GM12891 (cell line): ENCODE measurements at places on chromosomes 12 and 14.

- DNase-seq, result no peak
These were observed 75.1 kb upstream of the ST8SIA1 start for GRCh38 chr12:22409377-22410164.

GRCh38 chr12:57461917-57462250, 2.3 kb downstream of the GLI1 start:
- DNase-seq, result no peak

GRCh38 chr12:93825931-93826555, 148.9 kb downstream of the CRADD start:
- DNase-seq, result no peak

DNA sequence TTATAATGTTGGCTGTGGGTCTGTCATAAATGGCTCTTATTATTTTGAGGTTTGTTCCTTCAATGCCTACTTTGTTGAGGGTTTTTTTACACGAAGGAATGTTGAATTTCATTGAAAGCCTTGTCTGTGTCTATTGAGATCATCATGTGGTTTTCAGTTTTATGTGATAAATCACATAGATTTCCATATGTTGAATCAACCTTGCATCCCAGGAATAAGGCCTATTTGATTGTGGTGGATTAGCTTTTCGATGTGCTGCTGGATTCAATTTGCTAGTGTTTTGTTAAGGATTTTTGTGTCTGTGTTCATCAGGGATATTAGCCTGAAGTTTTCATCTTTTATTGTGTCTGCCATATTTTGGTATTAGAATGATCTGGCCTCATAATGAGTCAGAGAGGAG, 27.6 kb downstream of the SLC2A13 start:
- no peak for DNase-seq

DNA sequence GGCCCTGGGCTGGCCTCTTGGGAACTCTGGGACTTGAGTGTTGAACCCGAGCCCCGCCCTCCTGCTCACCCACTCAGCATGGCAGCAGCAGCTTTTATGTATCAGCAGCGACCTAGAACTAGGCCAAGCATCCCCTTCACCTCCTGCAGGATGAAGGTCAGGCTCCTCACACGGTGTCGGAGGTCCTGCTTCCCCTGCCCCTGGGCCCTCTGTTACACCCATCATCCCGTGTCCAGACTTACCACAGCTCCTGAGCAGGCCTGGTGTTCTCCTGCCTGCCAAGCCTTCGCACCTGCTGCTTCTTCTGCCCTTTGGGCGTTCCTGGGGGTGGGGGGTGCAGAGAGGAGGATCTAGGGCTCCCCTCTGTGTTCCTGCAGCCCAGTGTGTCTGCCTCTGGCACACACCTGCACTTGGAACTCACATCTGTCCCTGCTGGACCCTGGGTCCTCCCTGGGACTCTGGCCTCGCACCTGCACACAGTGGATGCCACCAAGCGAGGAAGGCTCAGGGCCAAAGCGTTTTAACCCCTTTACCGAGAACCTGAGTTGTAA, 80.3 kb downstream of the PAPOLA start:
- no peak for DNase-seq

- DNase-seq, result no peak
These were observed 248.9 kb downstream of the SLC16A7 start for GRCh38 chr12:59844750-59845149.

DNA sequence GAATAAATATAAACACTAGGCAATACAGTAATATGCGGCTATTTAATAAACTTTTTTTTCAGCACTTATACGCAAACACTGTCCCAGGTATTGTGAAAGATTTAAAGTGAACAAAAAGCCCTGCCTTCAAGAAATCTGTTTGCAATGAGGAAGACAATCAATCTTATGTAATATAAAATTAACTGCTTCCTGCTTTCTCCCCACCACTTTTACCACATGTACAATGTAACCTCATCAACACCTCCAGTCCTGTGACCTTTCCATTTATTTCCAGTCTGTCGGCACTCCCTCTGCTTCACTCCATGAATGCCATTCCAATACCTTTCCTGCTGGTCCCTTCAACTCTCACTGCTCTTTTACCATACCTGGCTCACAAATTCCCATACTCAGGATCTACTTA, 10.5 kb downstream of the SNX6 start:
- no peak for DNase-seq

DNA sequence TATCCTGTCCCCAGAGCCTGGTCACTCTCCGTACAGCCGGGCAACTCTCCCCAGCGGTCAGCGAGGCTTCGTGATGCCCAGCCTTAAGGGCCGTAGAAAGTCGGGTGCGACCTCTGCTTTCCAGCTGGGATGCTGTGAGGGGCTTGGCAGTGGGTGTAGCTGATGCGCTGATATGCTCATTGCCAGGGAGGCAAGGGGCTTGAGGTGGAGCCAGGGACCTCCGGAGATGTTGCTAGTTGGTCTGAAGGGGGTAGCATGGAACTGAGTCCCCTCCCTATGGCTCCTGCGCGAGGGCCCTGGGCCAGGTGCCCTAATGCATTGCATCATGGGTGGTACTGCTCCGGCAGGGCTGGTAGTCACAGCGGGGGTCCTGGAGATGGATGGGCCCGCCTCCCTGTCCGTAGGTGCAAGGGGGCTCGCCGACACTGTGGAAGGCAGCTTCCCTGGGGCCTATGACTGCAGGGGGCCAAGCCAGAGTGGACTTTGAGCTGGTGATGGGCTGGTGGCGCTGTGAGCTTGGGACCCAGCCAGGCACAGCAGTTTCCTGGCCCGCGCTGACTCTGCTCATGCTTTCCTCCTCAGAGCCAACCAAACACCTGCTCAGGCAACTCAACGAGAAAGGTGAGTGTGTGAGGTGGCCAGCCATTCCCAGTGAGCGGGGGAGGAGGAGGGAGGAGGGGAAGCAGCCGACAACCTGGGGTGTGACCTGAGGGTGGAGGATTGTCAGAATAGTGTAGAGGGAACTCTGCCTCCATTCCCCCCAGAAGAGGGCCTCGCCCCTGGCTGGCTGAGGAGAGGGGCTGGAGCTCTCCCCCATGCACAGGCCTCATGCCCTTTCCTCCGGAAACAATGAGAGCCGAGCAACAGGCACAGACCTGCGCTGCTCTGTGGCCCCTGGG, 32.3 kb downstream of the PLEKHG3 start:
- no peak for DNase-seq

GRCh38 chr12:62827042-62827441, 107.9 kb downstream of the PPM1H start:
- DNase-seq, result no peak
